AG10803 (cell line): ENCODE measurements at places on chromosomes 7 and 10.
A peak's percentile ranks its signal among the peaks of the same experiment; 100 is the strongest.

DNA sequence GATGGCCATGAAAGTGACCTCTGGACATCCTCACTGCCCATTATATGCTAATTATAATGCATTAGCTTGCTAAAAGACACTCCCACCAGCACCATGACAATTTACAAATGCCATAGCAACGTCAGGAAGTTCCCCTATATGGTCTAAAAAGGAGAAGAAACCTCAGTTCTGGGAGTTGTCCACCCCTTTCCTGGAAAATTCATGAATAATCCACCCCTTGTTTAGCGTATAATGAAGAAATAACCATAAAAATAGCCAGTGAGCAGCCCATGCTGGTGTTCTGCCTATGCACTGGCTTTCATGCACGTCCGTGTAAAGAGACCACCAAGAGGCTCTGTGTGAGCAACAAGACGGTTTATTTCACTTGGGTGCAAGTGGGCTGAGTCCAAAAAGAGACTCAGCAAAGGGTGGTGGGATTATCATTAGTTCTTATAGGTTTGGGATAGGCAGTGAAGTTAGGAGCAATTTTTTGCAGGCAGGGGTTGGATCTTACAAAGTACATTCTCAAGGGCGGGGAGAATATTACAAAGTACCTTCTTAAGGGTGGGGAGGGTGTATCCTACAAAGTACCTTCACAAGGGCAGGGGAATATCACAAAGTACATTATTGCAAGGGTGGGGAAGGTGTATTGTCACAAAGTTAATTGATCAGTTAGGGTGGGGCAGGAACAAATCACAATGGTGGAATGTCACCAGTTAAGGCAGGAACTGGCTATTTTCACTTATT, 45.6 kb downstream of the LBX1 start:
- DNase-seq = no peak

DNA sequence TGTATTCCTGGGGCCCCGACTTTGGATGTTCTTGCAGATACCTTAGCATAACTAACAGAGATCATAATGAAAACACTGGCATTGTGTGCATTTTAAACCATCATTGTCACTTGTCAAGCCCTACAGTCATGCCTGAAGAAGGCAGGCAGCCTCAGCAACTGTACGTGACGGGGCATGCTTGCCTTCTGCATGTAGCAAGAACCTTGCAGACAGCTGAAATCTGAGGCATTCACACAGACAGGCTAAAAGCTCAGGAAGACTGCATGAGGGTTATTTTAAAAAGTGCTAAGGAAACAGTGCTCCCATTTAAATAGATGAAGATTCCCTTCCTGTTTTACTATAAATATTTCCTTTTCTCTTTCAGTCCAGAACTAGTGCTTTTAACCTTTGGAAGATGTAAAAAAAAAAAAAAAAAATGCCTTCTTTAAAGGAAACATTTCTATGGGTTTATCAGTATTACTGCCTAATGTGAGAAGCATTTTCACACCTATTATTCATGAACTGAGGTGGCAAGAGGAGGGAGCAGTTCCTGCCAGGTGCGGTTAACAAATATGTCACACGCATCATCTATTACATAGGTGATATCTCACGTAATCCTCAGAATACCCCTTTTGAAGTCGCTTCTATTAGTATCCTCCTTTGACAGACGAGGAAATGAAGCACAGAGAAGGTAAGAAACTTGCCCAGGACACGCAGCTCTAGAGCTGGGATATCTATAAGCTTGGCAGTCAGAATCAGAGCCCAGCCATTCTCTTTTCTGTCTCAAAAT, 88.1 kb downstream of the PRKCQ start:
- no peak for DNase-seq

DNA sequence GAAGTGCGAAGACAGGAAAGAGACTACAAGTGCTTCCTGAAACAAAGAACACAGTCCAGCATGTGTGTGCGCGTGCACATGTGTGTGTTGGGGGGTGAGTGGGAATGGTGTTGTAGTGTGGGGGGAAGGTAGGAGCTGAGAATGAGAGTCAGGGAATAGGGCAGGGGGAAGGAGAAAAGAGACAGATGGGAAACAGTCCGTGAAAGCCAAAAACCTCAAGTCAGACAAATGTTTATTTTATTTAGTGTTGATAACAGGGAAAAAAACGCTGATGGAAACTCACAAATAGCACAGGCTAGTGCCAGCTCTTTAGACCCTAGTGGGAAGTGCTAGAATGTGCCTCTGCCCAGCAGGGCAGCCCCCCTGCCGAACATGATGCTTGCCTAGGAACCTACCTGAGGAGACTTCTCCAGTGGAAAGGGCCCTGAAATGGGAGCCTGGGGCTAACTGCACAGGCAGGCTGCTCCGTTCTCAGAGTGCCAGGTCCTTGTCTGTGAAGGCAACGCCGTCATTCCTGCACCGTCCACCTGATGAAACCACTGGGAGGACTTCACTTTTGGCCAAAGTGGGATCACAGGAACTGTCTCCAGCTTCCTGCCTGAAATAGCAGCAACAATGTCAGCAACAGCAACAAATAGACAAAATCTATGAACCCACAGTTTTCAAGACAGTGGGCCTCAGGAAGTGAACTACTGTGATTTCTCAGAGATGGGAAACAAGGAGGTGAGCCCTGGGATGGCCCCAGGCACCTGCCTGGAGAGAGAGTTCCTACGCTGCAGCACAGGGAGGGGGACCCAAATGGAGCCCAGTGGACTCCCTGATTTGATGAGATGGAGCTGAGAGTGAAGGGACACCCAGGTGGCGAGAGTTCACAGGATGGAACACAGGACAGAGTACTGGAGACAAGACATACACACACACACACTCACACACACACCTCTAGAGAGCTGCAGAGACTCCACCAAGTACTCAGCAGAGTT, 379.7 kb downstream of the RPS24 start:
- no peak for DNase-seq

DNA sequence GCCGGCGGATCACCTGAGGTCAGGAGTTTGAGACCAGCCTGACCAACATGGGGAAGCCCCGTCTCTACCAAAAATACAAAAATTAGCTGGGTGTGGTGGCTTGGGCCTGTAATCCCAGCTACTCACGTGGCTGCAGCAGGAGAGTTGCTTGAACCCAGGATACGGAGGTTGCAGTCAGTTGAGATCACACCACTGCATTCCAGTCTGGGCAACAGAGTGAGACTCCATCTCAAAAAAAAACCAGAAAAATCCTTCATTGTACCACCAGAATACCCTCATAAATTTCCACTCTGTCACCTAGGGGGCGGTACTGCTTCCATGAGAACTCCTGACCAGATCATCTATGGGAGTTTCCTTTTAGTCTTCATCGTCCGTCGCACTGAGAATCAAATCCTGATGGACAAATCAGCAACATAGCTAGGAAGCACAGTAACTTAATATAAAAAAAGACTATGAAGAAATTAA, 225.8 kb upstream of the KLF14 start:
- DNase-seq = peak; percentile 90

DNA sequence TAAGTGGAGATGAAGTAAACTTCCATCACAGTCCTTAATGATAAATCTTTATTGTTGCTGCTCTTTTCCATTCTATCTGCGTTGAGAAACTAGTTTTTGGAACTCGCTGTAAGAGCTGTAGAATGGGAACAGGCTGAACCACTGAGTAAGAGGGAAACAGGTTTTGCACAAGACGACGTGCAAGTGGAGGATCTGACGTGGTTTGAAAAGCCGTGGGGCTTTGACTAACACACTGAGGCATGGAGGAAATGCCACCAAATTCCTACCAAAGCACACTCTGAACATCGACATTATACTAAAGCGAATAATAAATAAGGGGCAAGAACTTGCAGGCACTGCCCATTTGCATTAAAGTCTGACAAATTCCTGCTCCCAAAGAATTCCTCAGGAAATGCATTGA, 160.6 kb downstream of the KLF6 start:
- peak; percentile 8 for DNase-seq

GRCh38 chr7:132480534-132480933, 95.7 kb downstream of the PLXNA4 start:
- no peak for DNase-seq

DNA sequence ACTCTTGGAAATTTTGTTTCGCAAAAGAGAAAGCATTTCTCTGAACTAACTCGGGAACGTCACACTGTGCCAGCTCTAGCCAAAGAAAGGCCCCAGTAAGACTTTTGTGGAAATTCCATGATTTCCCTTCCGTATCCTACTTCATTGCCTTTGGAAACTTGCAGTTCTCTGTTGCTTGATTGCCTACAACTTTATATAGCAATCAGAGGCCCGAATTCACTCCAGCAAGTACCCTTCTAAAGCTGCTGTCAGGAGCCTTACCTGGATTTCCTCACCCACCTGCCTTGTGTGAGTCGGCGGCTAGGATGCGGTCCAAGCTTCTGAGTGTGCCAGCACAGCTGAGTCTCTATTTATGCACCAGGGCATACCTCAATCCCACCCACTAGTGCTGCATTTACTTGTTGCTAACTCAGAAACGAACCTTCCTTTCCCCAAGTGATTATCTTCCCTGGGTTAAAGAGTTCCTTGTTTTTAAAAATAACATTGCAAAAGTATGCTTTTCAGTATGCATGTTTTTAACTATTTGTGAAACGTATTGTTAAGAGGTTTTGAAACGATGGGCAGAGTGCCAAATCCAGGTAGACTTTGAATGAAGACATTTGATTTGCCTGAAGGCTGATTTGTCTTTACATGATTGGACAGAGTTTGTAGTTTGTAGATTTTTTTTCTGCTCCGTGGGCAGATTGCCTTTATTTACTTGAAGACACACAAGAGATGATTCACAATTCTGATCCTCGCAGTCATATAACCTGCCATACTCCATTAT, at the start of gene AGR2:
AGR2 (minus strand) TSS at position 326 of the 766 bp plus-strand sequence. CDS start 3,203 bp downstream, outside the sequence.
- DNase-seq = no peak

GRCh38 chr7:30028749-30029635, 780 bp downstream of the PLEKHA8 start:
- peak; percentile 44 for DNase-seq

GRCh38 chr7:20440472-20441105, 109.9 kb downstream of the ITGB8 start:
- DNase-seq = peak; percentile 21

- no peak for DNase-seq
Measured at GRCh38 chr7:139044813-139045794, 9.3 kb upstream of the ZC3HAV1L start.

DNA sequence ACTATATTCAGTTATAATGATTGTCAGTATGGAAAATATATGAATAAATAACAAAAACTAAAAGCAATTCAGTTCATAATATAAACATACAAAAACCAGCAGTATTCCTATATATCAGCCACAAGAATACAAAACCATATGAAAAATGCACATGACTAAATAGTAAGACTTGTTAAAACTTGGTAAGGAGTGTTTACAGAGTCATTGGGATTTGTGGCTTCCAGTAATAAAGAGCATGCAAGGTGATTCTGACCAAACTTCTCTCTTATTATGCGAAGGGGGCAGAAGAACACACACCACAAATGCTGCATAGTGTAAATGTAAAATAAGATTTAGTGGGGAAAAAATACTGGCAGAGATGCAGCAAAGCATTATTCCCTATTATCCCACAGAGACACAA, 8.8 kb upstream of the CNOT4 start:
- no peak for DNase-seq

DNA sequence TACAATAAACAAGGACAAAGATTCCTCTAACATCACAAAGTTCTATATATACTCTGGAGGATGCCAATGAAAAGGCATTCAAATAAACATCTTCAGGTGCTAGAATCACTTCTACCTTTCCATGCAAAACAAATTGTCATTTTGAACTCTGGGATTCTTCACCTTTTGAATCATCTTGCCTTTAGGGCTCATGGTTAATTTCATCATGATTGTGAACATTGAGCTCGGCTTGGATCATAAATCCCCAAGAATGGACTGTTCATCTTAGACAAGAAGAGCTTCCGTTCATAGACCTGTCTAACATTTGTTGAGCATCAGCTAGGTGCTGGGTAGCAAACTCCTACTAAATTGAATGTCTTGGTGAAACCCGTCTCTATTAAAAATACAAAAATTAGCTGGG, 212.2 kb downstream of the TNS3 start:
- DNase-seq = no peak

DNA sequence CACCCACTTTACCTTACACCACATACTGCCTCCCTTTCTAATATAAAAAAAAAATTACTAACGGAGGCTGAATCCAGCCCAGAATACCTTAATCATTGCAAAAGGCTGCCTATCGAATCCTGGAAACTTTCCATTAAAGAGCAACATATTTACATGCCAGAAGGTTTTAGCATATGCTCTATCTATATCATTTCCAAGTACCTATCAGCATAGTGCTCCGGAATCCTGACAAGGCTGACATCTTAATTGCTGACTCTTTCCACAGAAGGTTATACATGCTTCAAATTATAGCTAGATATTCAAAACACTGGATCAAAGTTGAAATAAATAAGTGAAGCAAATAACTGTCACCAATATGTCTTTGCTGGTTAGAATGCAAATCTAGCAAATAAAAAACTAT, 170.9 kb upstream of the CDK1 start:
- no peak for DNase-seq

- peak; percentile 56 for DNase-seq
Measured at GRCh38 chr7:116122972-116123595, 87.3 kb upstream of the TES start.

DNA sequence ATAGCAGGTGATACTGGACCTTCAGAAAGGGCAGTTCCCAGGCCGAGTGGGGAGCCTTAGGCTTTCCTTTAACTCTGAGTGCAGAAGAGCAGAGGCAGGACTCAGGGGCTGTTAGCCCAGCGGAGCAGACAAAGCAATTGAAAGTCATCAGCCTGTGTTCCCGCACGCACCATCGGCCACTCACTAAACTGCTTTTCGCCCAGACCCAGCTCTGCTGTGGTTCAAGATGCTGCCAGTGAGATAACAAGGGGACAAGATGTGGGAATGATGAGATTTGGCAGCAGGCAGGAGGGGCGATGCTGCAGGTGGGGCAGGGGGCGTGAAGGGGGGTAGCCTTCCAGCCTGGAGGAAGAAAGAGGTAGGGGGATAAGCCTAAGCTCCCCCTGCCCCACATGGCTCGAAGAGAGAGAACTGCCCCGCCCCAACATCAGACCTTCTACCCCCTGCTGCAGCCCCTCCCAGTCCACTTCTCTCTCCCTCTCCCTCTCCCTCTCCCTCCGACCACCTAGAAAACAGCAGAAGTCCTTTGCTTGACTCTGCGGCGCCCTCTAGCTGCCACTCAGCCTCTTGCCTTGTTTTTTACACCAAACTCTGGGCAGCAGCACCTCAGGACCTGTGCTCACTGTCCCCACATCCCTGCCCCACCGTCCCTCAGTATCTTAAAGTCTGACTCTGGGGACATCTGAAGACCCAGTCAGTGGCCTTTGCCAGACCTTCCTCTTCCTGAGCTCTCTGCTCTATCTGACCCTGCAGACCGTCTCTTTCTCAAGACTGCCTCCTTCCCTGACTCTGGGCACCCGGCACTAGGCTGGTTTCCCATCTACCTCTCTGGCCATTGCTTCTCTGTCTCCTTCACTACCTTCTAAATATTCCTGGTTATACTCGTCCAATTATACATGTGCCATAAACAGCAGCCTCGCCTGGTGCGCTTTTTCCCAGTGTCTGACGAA, 110.5 kb downstream of the C10orf105 start:
- peak; percentile 58 for DNase-seq

DNA sequence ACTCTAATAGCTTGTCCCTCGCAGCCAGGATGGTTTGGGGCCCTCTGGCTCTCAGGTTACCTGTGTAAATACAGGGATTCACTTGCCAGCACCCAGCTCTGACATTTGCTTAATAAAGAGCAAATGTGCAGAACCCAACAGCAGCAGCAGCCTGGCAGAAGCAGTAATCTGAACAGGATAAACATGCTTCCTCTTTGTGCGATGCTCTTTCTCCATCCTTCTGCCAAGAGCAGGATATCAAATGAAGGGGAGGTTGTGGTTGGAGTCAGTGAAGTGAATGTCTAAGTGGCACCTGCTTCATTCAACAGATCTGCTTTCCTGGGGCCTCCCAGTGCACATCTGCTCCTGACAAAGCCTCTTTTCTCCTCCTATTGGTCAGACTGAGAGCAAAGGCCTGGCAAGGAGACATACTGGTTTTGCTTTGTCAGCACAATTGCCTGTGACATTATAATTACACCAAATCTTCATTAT, 130.3 kb downstream of the NRF1 start:
- DNase-seq = no peak
